ENCODE measurements at places on chromosomes 5 and 9. TPM values are rescaled to one million over a fixed set of nuclear protein-coding genes. Genes with fewer than 3 reads are reported as not detected.

The WDR38 gene
- total RNA-seq: not detected

The TLX3 gene
- total RNA-seq: not detected

The CDK9 gene
- total RNA-seq: 54.8 TPM

The FSD1L gene
- 6.1 TPM for total RNA-seq

The PCA3 gene
- not detected for total RNA-seq
